ENCODE measurements at places on chromosomes 2 and 18. TPM values are rescaled to one million over a fixed set of nuclear protein-coding genes. Genes with fewer than 3 reads are reported as not detected.

Gene DSG4
- total RNA-seq: not detected

Gene TTL
- total RNA-seq: 32.3 TPM

Gene ETAA1
- 9.4 TPM for total RNA-seq

Gene CD207
- not detected for total RNA-seq

Gene TM4SF20
- 9.9 TPM for total RNA-seq

Gene CCL20
- total RNA-seq: 6.2 TPM

Gene INHBB
- 22.9 TPM for total RNA-seq

Gene RPL37A
- total RNA-seq: 5,418 TPM

Gene CCDC121
- total RNA-seq: 4.4 TPM

Gene TP53I3
- total RNA-seq: 278 TPM

Gene KCNG2
- total RNA-seq: not detected

Gene CPS1
- total RNA-seq: 10.4 TPM

Gene KIAA2012
- not detected for total RNA-seq

Gene ANO7
- total RNA-seq: 2.3 TPM

Gene KCNIP3
- 1.5 TPM for total RNA-seq

Gene CABYR
- 13.5 TPM for total RNA-seq

Gene ALLC
- not detected for total RNA-seq

Measured in A549 treated with GW870086 at 1 μM for 4 hours (cell line).